Activated naive CD8-positive, alpha-beta T cell treated with anti-CD3 and anti-CD28 coated beads, Interleukin-2, amount 50 U/mL, for 16 hours (primary cell): ENCODE measurements at places on chromosomes 6 and 20.

DNA sequence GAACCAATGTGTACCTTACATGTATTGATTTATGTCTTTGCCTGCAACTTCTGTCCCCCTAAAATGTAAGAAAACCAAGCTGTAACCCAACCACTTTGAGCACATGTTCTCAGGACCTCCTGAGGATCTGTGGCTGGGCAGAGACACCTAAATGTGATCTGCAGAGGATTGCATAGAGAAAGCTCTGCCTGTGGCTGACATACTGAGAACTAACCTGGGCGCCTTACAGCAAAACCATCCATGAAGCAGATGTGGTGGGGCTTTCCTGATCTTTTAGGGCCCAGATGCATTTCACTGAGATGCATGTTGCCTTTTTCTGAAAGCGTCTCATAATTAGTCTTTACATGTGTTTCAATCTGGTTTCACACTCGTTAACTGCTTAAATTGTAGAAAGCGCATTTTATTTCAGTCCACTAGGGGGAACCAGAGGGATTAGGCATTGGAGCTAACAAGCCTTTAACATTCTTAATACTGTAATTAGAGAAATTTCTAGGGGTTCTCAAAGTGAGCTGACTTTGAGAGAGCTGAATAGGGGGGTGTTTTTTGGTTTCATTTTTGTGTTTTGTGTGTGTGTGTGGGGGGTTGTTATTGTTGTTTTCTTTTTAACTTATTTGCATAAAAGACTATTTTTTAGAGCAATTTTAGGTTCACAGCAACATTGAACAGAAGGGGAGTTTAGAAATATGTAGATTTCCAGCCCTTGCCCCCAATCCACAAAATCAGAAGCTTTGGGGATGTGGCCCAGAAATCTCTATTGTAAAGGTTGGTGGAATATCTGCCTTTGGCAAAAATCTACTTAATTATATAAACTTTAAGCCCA is 50.9 kb upstream of the FAM184A start:
- no peak for DNase-seq

DNA sequence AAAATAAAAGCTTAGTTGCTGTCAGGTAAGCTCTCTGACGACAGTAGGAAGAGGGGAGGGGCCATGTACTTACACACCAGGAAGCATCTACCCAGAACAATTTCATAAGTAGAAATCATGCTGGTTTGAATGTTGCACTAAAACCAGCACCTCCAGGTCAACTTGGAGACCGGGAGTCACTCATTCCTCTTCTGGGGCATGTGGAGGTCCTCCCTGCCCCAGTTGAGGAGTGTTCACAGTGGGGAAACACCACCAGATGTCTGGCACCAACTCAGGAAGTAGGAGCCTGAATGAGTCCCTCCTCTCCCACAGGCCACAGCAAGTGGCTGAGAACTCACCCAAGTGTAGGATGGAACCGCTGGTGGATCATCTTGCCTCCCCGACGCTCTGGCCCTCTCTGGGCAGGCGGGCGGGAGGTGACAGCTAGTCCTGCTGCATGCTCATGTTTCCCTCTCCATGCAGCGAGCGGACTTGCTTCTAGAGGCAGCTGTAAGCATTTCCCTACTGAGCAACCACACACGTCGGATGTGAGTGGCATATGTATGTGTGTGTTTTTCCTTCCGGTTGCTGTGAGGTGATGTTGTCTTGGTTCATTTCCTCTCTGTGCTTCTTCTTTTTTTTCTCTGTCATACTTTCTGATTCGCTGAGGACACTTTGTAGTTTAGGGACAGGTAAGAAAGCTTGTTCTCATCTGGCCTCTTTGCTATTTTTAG is 149.5 kb upstream of the NEDD9 start:
- DNase-seq: no peak

DNA sequence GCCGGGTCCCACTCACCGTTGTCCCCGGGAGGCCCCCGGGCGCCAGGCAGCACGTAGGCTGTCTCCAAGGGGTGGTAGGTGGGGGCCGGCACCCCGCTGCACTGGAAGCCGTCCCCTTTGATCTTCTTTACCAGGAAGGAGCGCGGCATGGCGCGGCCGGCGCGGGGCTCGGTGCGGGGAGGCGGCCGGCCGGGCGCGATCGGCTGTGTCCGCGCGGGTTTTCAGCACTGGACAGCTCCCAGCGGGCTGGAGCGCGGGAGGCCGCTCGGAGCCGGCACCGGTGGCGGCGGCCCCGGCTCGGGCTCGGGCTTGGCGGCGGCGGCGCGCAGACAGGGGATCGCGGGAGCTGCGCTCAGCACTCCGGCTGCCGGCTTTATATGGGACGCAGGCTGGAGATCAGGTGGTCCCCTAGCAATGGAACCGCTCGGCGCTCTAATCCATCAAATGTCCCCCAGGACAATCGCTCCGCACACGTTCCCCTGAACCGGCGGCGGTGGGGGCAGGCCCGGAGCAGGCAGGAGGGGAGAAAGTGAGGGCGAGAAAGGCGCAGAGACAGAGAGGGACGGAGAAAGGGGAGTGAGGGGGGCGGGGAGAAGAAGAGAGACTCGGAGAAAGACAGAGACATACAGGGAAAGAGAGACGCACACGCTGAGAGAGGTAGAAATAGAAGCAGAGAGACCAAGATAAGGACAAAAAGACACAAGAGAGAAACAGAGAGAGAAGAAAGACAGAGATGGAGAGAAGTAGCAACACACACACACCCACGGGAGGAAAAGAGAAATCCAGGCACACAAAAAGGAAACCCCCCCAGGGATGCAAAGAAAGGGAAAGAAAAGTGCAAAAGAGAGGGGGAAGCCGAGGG is at the start of gene SCRT2:
Gene SCRT2, minus strand, starts transcription at position 350 of the 862 bp plus-strand sequence. Its CDS starts 201 bp downstream, at position 149.
- peak; percentile 21 for DNase-seq

DNA sequence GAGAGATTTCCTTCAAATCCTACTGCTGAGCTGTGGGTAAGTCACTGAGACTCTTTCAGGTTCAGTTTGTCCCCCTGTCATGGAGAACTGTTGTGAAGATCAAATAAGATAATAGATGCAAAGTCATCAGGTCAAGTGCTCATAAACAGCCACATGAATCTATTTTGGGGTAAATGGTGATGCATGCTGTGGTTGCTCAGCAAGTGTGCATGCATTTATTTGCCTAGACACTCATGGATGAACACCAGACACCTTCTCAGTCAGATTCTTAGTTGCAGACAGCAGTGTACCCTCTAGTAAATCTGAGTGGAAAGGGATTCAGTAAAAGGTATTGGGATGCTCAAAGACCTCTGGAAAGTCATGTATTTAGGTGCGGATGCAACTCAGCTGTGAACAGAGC is 168.0 kb upstream of the FOXA2 start:
- DNase-seq: no peak

GRCh38 chr6:18076231-18076630 is 46.2 kb downstream of the NHLRC1 start:
- DNase-seq: no peak

GRCh38 chr20:37649017-37649416 is 44.8 kb upstream of the CTNNBL1 start:
- DNase-seq: no peak

GRCh38 chr20:33499355-33499754 is 9.5 kb downstream of the CBFA2T2 start:
- DNase-seq: no peak
